ENCODE measurements at places on chromosomes 5 and 9.

DNA sequence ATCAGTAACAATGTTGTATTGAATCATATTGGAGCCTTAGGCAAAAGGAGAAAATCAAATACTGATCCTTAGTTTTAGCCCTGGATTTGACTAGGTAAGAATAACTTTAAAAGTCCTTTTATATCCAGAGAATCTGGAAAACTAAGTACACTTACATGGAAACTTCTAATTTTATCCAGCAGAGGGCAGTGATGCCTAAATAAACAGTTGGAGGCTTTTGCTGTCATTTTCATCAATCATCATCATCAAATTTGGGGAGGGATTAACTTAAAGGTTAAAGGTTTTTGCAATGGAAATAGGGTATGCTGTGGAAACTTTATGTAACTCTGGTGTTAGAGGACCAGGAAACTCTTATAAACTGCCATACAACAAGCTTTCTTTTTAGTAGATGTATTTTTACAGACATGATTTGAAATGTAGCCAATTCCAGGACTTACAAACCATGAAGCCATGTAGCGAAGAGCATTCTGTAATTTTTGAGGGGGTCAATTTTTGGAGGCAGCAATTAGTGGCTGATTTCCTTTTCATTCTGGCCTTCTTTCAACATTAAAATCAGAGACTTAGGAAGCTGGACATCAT is 112.7 kb downstream of the OSTF1 start:
- DNase-seq: no peak

DNA sequence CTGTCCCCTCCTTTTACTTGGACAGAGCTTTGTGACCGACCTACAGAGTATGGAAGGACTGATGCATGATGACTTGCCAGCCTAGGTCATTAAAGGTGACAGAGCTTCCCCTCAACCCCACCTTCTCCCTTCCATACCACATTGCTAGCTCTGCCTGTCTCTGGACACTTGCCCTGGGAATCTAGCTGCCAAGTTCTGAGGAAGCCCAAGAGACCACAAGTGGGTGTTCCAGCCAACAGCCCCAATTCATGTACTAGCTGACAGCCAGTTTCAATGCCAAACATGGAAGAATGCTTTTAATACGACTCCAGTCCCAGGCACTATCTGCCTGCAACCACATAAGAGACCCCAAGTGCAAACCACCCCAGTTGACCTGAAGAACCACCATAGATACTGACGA is 477.1 kb downstream of the SPOCK1 start:
- DNase-seq: no peak

- peak; percentile 71 for DNase-seq
Observed at GRCh38 chr5:176870110-176870591, 29.0 kb downstream of the HK3 start.

GRCh38 chr9:73121375-73121935 is 30.2 kb upstream of the ANXA1 start:
- DNase-seq: no peak

- DNase-seq: no peak
Observed at GRCh38 chr5:168353216-168353957, 61.9 kb downstream of the WWC1 start.

GRCh38 chr9:18739641-18740318 is 265.8 kb downstream of the ADAMTSL1 start:
- DNase-seq: no peak

DNA sequence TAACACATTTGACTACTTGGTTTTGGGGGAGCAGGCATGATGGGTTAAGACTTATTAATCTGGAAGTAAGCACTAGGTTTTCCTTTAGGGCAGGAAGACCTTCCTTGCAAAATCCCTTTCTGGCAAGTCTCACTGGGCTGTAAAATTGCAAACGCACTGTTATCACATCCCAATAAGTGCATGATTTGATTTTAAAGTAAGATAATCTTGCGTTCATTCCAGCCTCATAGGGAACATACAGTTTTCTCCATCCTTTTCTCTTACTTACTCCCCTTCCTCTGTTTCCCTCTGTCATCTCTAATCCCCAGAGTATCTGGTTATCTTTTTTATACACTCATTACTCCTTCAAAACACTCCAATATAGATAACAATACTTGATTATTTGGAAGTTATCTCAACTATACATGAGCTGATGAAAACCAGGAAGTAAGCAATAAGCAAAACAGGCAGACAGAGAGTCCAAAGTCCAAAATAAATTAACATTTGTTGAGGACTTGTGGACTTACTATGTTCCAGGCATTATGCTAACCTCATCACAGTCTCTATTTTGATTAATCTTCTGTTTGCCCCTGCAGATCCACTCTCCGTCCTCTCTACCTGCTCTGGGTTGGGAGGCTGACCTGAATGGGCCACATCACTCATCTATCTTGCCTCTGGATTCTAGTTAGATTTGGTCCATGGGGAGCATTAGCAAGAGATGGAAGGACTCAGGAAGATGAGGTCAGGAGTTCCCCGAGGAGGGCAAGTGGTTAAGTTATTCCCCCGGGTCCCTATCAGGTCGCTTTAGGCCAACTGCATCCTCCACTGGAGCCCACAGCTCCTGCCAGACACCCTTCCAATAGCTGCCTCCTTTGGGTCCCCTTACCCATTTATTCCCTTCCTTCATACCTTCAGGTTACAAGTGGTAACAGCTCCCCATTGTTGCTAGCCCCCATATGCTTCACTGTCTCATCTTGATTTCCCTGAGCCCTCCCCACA is 60.2 kb downstream of the SLC22A5 start:
- no peak for DNase-seq

GRCh38 chr5:177992466-177992865 is 3.6 kb downstream of the PROP1 start:
- DNase-seq: no peak

- no peak for DNase-seq
Observed at GRCh38 chr5:131229623-131230022, 34.2 kb upstream of the CDC42SE2 start.

DNA sequence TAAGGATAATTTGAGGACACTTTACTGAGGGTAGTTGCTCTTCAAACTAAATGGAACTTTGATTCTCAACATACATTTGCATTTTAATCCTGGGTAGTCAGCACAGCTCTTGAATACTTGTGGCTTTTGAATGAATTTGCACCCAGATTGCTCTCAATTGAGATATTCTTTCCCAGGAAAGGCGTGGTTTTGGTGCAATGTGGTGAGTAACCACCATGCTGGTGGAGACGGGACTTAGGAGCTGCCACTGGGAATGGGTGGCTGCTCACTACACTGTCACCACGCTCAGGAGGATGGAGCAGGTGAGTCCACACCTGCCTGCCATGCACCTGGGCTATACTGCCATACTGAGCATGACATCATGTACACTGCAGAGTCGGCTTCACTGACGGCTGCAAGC is 99.2 kb downstream of the IRX1 start:
- no peak for DNase-seq

- no peak for DNase-seq
Observed at GRCh38 chr9:136882109-136882946, 4.0 kb upstream of the TRAF2 start.

DNA sequence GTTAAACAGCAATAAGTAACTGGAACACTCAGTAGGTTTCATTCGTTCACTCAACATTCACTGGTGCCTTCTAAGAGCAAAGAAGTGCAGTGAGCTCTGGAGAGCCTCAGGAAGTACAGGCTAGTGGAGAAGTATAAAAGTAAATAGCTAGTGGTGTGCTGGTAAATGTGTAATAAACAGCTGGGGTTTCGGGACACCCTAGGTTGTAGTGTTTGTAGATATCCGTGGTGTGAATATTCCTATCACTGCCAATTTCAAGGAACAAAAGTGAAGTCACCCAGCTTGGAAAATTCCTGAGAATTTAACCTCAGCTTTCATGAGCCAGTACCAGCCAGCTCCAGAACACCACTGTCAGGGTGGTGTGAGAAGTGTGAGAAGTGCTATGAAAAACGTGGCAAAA is 75.9 kb downstream of the GABBR2 start:
- DNase-seq: no peak

DNA sequence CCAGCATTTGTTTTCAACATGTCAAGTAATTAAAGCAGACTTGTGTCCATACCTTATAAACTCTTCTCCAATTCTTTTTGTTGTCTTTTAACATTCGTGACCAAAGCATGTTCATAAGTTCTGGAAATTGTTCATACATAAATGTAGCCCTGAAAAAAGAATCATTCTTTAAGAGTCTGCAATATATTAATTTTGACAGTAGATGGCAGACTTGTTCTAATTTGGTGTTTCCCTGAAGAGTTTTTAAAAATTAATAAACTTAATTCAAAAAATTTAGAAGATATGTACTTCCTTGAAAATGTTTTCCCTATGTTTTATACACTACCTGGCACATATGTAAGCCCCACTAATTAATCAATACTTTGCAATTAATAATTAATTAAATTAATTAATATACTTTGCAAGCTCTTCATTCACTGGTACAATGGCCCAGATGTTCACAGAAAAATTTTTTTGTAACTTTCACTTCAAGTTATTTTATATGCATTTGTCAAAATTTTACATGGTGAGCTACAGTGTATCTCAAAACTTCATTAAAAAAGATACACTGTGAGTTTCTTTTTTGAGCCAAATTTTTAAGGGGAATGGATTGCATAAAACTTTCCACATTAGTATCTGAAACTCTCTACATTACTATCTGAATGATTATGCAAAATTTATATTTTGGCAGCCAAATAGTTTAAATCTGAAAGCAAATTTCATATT is 42.1 kb downstream of the CLINT1 start:
- no peak for DNase-seq

- no peak for DNase-seq
Observed at GRCh38 chr9:107948601-107949000, 459.0 kb upstream of the KLF4 start.

DNA sequence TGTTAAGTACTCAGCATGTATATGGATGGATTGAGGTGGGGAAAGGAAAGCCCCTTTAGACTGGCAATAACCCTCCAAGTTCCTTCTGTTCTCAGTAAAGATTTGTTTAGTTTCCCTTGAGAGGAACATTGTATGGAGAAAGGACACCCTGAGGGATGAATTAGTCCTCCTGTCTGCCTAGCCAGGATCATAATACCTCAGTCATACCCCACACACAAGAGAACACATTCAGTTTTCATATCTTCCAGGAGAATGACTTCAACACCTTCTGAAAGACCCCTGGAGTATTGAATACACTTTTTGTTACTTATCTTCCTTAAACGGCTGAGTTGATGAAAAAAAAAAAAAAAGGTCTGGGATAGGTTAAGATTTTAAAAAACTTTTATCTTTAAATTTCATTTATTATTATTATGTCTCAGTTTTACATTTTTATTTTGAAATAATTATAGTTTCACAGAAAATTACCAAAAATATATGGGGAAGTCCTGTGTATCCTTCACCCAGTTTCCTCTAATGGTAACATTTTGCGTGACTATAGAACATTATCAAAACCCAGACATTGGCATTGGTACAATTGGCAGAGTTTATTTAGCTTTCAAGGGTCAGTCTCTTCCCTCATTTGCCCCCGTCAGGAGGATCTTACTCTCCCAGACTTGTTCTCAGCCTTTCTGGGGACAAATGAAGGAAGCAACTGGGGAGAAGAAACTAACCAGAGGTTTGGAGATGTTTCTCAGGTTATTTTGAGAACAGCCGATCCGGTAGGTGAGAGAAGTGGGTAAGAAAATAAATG is 88.0 kb downstream of the ACTBL2 start:
- no peak for DNase-seq

GRCh38 chr5:102737805-102738469 is 17.2 kb upstream of the PAM start:
- DNase-seq: no peak

DNA sequence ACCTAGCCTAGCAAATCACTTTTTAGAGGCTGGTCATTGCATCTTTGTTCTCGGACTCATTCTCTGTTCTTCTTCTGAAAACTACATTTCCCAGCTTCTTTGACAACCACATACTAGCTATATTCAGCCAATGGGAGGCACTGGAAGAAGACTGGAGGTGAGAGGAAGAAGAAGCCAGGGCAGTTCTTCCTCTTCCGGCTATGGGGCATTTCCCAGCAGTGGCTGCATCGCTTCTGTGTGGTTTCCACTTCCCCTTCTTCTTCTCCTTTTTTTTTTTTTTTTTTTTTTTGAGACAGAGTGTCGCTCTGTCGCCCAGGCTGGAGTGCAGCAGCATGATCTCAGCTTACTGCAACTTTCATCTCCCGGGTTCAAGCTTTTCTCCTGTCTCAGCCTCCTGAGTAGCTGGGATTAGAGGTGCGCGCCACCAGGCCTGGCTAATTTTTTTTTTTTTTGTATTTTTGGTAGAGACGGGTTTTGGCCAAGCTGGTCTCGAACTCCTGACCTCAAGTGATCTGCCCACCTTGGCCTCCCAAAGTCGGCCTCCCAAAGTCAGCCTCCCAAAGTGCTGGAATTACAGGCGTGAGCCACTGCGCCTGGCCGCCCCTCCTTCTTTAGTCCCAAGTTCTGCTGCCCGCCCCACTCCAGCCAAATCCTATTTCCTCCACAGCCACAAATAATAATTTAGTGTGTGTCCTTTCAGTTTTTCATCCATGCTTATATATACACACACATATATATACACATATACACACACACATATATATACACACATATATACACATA is 6.9 kb upstream of the UBAP1 start:
- no peak for DNase-seq

GRCh38 chr5:135032999-135033861 is 798 bp downstream of the PITX1 start:
- DNase-seq: peak; percentile 32

DNA sequence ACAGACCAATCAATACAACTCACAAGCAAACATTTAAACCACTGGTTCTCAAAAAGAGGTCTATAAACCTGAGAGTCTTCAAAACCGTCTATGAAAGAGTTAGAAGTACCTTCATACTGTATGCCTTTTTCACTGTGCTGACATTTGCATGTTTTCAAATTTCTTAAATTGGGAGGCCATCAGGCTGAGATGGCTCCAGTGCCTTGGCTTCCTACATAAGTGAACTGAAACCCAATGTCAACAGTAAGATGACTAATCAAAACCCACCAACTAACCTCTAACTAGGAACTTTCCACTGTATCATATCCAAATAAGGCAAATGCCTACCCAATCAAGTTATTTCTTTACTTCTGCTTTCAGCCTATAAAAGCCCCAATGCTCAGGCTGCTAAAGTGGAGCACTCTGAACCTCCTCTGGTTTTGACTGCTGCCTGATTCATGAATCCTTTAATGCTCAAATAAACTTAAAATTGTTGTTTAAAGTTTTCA is 35.1 kb downstream of the FAM13B start:
- DNase-seq: no peak

GRCh38 chr5:133967698-133968203 is 674 bp downstream of the C5orf15 start:
- no peak for DNase-seq

GRCh38 chr9:74977287-74977686 is 24.6 kb upstream of the C9orf40 start:
- no peak for DNase-seq

GRCh38 chr9:34451545-34451944 is 6.8 kb downstream of the FAM219A start:
- DNase-seq: no peak

- no peak for DNase-seq
Observed at GRCh38 chr9:129595311-129595741, 25.6 kb downstream of the C9orf50 start.
